ENCODE measurements at places on chromosomes 7 and 10.

- DNase-seq: no peak
Measured at GRCh38 chr10:44415121-44415520, 30.2 kb upstream of the CXCL12 start.

DNA sequence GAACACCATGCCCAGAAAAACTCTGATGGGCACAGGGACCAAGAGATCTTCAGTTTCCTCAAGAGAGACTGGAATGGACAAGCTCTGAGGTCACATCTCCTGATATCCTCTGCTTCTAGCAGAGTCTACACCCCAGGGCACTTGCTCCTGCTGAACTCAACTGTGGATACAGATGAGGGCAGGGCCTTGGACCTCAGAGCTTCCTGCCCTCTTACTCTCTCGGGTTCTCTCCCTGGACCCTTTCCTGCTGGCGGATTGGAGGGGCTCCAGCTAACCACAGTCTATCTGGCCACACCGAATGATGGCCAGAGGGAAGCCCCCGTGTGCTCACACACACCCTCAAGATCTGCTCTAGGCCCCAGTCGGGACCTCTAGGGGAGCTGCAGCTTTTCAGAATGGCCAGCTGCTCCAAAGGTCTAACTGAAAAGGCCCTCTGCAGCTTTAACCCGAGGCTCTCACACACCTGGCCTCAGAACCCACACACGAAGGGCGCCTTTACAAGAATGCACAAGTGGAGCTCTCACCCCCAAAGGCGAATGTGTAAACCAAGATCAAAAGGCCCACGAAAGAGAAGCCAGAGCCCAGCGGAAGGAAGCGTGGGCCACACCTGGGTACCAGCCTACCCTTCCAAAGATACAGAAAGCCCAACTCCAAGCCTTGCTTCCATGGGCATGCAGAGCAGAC lies 65.5 kb downstream of the FAM53B start:
- DNase-seq: no peak

DNA sequence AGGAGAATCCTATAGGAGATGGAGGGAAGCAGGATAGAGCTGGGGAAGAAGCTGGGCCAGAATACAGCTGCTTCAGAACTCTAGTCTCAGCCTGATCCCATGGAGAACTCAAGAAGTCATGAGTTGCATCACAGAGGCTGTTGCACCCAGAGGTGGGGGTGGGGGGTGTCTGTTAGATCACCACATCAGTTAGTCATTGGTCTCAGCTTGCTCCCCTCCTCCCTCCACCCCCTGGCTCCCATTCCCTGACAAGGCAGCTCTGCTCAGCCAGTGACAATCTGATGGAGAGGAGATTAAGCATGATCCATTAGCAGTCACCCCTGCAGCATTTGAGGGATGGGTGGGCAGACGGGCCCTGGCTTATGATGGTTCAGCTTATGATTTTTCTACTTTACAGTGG lies 58.4 kb upstream of the FGL2 start:
- DNase-seq: no peak

DNA sequence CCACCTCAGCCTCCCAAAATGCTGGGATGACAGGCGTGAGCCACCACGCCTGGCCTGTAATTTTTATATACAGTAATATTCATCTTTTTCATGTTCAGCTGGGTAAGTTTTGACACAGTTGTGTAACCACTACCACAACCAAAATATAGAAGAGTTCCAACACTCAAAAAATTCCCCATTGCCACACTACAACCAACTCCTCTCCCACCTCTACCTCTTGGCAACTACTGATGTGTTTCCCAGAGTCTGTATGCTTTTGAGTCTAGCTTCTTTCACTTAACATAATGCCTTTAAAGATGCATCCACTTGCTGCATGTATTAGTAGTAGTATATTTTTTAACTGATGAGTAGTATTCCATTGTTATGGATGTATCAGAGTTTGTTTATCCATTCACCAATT lies 90.7 kb downstream of the SRPK2 start:
- no peak for DNase-seq
